ENCODE measurements at places on chromosomes 6 and 20.

- no peak for DNase-seq
Measured at GRCh38 chr20:9989066-9989724, 45.6 kb upstream of the ANKEF1 start.

DNA sequence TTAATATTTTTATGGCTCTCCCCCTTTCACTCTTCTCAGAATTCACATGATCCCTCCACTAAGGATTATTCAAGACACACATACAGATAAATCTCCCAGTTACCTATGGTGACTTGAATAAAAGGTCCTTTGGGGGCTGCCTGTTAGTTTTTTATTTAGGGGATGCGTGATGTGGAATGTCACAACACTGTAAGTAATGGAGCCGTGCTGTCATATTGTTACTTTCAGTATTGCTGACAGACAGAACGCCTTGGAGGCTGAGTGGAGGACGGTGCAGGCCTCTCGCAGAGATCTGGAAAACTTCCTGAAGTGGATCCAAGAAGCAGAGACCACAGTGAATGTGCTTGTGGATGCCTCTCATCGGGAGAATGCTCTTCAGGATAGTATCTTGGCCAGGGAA, 291.7 kb downstream of the UTRN start:
- DNase-seq = no peak

DNA sequence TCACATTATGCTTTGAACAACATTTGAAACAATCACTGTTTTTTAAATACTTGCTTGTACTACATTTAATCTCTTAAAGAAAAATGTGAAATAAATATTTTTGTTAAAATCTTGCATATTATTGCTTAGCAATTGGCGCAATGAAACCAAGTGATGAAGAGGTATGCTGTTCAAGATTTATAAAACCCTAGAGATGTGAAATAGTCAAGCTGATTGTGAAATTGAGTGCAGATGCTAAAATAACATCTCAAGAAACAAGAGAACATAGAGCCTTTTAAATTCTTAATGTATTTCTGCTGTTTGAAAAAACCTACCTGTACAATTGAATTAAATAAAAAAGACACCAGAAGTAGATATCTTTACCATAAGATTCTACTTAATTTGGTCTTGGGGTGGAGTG, 179.2 kb upstream of the MCHR2 start:
- DNase-seq = no peak

DNA sequence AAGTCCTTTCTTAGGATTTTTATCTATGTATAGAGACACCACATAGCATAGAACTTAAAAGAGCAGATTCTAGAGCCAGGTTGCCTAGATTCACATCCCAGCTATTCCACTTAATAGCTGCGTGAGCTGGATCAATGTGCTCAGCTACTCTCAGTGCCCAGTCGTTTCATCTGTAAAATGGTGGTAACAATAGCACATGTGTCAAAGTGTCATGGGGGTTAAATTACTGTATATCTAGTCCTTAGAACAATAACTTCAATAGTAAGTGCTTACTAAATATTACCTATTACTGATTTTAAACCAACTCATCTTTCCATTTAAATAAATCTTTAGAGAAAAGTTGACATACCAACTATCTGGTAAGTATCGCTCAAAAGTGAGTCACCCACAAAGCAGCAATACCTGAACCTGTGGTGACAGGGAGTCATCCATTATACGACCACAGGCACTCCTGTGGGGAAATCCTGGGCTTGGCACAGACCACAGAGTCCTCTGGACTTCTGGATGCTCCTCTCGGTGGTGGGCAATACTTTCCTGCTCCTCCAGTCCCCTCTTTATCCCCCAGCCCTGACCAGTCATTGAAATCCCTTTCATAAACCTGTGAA, 154.8 kb downstream of the PDSS2 start:
- DNase-seq = no peak

DNA sequence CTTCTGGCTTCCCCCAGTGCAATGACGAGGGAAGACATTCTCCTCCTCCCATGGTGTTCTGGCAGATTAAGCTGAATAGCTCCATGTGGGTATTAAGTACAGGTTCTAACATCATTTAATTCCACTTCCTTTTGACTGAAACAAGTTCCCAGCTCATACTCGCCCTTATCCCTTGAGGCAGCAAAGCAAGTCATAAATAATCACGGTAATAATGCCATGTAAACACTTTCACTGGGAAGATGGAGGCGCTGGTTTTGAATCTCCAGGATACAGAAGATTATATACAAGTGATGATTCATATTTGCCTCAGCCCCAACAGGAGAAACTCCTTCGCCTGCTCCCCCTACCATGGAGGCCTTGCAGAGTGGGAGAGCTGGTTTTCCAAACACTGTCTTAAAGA, 141.3 kb downstream of the PXDC1 start:
- DNase-seq = peak; percentile 40

GRCh38 chr6:140441256-140441655, 1066.8 kb upstream of the CITED2 start:
- peak; percentile 46 for DNase-seq

GRCh38 chr6:3009930-3010329, 10.2 kb downstream of the NQO2 start:
- no peak for DNase-seq

DNA sequence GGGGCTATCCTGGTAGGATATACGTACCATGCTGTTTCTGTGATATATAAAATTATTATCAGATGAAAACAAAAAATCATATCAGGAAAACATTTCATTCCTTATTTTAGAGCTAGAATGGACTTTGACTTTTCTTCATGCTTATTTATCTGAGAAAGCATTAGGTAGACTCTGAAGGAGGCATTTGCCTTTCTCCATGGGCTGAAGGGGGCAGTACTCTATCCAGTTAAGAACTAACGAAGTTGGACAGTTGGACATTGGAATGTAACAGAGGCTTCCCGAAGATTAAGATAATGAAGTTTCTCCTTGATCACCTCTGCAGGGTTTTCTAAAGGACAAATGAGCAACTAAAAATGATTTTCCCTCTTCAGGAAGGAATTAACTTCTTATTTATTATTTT, 233.9 kb downstream of the SAMD5 start:
- no peak for DNase-seq

DNA sequence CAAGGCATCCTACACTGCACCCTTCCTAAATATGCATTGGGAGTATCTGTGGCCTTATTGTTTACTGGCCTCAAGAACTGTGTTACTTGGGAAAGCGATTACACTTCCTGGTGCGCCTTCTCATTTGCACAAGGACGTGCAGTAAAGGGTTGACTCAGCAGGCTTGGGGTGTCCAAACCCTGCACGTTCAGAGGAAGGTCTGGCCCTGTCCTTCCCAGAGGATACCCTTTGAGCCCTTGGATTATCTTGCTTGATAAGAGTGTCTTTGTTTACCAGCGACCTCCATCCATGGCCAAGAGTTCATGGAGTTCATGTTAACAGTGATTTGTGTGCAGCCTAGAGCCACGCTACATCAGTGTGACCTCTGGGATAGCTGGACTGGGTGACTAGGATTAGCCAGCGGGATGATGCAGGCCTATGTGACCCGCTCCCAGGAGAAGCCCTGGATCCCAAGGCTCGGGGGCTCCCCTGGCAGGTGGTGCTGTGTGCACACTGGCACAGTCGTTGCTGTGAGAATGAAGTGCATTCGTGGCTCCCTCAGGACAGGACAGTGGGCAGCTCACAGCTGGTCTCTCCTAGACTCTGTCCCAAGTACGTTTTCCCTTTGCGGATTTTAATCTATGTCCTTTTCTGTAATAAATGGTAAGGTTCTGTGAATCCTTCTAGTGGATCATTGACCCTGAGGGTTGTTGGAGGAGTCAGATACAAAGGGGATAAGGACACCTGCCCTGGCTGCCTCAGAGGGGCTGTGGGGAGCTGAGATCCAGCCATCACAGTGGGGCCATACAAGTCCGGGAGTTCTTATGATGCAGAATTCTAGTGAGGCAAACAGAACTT, 73.5 kb downstream of the TTLL2 start:
- DNase-seq = no peak

GRCh38 chr6:152391179-152391880, 245.8 kb downstream of the SYNE1 start:
- no peak for DNase-seq

DNA sequence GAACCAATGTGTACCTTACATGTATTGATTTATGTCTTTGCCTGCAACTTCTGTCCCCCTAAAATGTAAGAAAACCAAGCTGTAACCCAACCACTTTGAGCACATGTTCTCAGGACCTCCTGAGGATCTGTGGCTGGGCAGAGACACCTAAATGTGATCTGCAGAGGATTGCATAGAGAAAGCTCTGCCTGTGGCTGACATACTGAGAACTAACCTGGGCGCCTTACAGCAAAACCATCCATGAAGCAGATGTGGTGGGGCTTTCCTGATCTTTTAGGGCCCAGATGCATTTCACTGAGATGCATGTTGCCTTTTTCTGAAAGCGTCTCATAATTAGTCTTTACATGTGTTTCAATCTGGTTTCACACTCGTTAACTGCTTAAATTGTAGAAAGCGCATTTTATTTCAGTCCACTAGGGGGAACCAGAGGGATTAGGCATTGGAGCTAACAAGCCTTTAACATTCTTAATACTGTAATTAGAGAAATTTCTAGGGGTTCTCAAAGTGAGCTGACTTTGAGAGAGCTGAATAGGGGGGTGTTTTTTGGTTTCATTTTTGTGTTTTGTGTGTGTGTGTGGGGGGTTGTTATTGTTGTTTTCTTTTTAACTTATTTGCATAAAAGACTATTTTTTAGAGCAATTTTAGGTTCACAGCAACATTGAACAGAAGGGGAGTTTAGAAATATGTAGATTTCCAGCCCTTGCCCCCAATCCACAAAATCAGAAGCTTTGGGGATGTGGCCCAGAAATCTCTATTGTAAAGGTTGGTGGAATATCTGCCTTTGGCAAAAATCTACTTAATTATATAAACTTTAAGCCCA, 50.9 kb upstream of the FAM184A start:
- DNase-seq = no peak

- DNase-seq = no peak
Measured at GRCh38 chr20:44422083-44422482, 53.6 kb upstream of the TTPAL start.

DNA sequence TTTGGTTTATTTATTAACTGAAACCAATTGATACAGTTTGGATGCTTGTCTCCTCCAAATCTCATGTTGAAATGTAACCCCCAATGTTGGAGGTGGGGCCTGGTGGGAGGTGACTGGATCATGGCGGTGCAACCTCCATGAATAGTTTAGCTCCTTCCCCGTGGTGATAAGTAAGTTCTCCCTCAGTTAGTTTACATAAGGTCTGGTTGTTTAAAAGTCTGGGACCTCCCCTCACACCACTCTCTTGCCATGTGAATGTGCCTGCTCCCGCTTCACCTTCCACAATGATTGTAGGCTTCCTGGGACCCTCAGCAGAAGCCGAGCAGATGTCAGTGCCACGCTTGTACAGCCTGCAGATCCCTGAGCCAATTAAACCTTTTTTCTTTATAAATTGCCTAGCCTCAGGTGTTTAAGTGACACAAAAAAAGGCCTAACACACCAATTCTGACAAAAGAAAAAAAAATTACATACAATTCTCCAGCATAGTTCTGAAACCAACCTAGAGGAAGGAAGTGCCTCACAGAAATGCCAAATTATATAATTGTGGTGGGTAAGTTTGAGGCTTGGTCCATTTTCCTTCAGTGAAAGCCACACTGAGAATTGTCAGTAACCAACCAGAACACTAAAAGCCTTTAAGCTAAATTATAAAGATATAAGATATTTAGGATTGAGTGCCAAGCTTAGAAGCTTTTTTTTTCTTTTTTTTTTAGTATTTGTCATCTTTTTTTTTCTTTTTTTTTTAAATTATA, 15.0 kb downstream of the MAP7 start:
- no peak for DNase-seq

DNA sequence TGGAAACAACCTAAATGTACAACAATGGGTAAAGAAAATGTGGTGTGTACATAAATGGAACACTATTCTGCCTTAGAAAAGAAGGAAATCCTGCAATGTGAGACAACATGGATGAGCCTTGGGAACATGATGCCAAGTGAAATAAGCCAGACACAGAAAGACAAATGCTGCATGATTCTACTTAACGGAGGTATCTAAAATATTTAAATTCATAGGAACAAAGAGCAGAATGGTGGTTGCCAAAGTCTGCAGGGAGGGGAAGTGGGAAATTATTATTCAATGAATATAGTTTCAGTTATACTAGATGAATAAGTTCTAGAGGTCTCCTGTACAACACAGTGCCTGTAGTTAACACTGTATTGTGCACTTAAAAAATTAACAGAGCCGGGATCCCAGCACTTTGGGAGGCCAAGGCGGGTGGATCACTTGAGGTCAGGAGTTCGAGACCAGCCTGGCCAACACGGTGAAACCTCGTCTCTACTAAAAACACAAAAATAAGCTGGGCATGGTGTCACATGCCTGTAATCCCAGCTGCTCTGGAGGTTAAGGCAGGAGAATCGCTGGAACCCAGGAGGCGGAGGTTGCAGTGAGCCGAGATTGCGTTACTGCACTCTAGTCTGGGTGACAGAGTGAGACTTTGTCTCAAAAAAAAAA, 71.4 kb upstream of the SNX9 start:
- DNase-seq = no peak

DNA sequence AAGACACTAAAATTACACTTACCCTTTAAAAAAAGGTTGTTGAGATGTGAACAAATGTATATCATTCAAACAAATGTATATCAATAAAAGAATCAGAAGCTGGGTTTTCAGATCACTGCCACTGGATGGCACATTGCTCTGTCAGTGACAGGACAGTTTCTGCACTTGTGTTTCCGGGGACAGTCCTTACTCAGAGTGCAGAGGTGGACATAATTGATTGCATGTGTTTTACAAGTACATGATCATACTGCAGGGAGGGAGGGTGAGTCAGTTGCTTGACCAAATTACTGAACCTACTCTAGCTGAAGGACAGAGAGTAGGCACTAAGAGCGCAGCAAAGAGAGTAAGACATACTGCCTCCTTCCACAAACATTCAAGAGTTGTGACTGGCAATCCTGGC, 302.3 kb downstream of the TENT5A start:
- DNase-seq = no peak

GRCh38 chr6:14364370-14364769, 246.8 kb downstream of the CD83 start:
- DNase-seq = no peak

DNA sequence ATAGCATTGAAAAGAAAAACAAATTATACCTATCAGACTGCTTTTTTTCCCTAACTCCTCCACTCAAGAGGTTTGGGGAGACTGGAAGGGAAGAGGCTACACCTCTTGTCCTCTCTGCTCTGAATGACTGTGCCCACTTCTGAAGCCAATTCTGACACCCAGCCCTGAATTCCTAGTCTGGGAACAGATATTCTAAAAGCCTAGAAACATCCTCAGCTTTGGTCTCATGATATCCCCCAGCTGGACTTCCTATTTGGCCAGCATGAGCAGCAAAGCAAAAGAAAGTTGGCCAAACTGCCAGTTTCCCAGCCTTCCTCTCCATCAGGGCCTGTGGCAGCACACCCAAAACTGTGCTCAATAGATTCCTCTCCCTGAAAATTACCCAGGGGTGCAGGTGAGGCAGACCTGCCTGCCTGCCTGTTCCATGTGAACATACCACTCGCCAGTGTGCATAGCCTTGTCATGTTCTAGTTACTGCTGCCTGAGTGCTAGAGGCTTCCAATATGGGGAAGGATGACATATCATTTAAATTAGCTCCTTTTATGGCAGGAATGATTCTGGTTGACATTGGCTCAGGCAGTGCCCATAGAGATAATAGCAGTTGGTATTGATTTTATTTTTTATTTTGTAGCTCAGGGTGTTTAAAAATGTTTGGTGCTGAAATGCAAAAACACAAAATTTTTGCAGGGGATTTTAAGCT, 152.1 kb upstream of the RIN2 start:
- no peak for DNase-seq
